Astrocyte of the hippocampus (primary cell): ENCODE measurements at places on chromosomes 12 and 14.
A peak's percentile ranks its signal among the peaks of the same experiment; 100 is the strongest.

- no peak for DNase-seq
These were observed 7.9 kb downstream of the SERPINA1 start for GRCh38 chr14:94380225-94381148.

DNA sequence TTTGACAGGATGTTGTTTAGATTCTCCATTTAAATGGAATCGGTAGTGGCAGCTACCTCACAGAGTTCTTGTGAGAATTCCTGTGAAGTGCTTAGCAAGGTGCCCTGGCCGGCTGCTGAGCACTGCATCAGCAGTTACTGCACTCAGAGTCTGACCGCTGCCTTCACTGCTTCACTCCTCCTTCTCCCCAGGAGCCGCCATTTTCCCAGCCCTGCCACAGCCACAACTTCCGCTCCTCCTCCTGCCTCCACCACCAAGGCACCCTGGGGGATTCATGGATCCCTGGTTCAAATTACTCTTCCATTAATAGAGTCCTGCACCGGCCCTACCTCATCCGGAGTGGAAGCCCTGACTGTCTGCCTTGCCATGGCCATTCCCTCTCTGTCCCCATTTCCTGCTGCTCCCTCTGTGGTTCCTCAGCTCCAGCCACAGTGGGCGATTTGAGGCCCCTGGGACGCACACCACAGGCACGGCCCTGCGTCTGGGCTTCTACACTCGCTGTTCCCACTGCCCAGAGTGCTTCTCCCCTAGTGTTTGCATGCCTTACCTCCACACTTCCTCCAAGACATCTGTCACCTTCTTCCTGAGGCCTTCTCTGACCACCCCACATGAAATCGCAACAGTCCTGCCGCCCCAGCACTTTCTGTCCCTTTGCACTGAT, 210.3 kb downstream of the IPO8 start:
- no peak for DNase-seq

DNA sequence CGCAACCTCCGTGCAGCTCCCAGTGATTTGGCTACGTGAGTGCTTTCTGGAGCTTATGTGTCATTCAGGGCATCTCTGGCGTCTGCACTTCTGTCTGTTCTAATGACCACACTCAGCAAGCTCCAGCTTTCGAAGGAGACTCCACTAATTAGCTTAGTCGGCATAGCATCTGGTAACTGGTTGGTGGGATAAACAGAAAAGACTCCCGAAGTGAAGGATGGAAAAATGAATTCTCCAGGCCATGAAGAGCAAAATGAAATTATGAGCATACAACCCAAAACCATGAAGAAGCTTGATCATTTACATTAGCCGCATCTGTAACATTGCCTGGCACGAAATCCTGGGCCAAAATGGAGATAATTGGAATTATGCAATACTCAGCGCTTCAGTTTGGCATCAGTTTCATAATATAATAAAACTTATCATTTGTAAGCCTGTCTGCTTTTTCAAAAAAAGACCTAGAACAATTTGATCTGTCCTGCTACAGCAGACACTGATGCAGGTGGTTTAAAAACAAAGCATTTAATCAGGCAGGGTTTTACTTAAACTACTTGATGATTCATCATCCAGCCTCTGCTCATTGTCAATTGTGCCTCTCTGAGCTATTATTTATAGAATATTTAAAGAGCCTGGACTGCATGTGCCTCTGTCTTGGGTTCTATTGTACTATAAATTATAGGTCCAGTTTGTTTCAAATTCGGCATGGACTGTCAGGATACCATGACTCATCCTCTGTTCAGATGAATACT, 87.4 kb downstream of the SYT1 start:
- DNase-seq = no peak

DNA sequence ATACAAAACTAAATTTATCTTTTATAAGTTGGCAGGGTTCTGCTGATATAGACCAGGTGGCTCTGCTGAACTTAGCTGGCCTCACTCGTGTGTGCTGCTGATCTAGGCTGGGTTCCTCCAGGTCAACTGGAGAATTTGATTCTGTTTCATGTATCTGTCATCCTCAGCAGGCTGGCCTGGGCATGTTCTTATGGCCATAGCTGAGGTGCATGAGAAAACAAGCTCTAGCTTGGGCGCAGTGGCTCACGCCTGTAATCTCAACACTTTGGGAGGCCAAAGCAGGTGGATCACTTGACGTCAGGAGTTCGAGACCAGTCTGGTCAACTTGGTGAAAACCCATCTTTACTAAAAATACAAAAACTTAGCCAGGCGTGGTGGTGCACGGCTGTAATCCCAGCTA, 24.3 kb upstream of the BCL2L14 start:
- no peak for DNase-seq

- no peak for DNase-seq
These were observed 154.2 kb downstream of the DYRK2 start for GRCh38 chr12:67802731-67803130.

GRCh38 chr12:116442946-116443345, 116.2 kb upstream of the MAP1LC3B2 start:
- no peak for DNase-seq

- peak; percentile 26 for DNase-seq
These were observed 59.9 kb downstream of the SETD3 start for GRCh38 chr14:99420711-99421110.

DNA sequence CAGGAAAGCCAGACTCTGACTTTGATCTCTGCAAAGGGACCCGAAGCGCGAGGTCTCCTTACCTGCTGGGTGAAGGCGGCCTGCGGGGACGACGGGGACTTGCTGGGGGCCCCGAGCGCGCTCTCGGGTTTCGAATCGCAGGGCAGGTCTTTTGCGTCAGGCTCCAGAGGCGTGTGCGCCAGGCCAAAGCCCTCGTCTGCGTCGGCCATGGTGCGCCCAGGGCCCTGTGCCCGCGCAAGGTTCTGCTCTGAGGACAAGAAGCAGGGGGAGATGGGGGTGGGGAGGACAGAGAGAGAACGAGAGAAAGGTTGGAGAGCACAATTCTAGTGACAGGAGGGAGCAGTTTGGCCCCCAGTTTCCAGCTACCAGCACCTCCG, 2.3 kb downstream of the TBX5 start:
- no peak for DNase-seq

DNA sequence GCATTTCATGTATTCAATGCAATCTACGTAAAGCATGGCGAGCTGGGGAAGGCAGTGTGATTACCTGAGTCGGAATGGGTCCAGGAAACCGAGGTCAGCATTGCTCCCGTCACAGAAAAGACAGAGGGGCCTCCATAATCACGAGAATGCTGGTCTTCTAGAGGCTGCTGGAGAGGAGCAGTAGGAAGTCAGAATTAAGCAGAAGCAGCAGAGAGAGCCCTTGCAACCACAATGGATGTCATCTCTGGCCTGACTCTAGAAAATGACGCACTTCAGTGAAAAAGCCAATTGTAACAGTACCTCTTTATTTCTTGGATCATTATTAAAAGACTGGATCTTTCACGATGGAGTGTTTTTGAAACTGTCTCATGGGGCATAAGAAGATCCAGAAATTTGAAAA, 69.5 kb upstream of the FOXN3 start:
- no peak for DNase-seq

GRCh38 chr12:9792961-9793617, 32.4 kb upstream of the CD69 start:
- DNase-seq = peak; percentile 20

- DNase-seq = no peak
These were observed 15.7 kb upstream of the MAX start for GRCh38 chr14:65117769-65118745.

- no peak for DNase-seq
These were observed 45.2 kb upstream of the PPP2R5C start for GRCh38 chr14:101716077-101716950.

GRCh38 chr12:58148976-58149375, 207.6 kb downstream of the ATP23 start:
- no peak for DNase-seq

- peak; percentile 4 for DNase-seq
These were observed 355.5 kb downstream of the SNAPC1 start for GRCh38 chr14:62117751-62118105.

DNA sequence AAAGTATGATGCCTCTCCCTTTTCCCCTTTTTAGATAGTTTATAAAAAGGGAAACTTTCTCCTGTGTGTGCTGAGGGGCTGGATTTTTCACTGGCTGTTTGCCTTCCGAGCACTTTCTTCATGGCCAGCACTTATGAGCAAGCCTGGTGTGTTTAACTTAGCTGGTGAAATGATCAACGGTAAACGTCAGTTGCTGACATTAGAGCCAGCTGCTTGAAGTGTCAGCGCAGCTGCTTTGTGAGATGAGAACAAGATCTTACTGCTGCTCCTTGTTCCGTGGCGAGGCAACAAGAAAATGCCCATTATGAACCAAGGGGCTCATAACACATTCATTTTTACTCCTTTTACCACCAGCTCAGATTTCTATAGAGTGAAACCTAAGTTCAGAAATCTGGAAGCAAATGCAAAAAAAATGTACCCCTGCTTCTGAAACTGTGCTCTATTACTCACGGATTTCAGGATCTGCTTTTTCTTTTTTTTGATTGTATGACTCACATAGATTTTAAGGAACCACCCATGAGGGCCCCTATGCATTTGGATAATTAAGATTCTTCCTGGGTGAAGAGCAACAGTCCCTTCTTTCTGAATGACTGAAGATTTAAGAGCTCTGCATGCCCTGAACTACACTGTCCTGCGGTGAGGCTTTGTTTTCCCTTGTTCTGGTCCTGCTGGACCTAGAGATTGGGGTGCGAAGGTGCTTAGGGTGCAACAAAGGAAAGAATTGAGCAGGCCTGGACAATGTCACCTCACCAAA, 74.3 kb upstream of the CPM start:
- DNase-seq = peak; percentile 53

DNA sequence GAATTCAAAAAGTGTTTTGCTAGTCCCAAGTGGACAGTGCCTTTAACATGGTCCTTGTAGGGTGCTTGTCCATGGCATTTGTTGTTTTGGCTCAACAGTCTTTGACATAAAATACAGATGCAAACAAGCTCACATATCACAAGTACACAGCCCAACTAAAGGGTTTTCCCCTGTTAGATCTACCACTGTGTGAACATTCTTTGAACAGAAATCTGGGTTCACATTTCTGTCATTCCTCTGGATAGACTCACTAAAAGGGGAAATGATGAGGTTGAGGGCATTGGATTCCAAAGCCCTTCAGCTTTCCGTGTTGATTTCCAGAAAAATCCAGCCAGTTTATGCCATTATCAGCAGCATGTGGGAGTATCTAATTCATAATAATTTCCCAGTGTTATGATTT, 54.1 kb downstream of the EP400 start:
- DNase-seq = peak; percentile 81

GRCh38 chr14:65263177-65263788, 149.2 kb upstream of the FUT8 start:
- DNase-seq = no peak

DNA sequence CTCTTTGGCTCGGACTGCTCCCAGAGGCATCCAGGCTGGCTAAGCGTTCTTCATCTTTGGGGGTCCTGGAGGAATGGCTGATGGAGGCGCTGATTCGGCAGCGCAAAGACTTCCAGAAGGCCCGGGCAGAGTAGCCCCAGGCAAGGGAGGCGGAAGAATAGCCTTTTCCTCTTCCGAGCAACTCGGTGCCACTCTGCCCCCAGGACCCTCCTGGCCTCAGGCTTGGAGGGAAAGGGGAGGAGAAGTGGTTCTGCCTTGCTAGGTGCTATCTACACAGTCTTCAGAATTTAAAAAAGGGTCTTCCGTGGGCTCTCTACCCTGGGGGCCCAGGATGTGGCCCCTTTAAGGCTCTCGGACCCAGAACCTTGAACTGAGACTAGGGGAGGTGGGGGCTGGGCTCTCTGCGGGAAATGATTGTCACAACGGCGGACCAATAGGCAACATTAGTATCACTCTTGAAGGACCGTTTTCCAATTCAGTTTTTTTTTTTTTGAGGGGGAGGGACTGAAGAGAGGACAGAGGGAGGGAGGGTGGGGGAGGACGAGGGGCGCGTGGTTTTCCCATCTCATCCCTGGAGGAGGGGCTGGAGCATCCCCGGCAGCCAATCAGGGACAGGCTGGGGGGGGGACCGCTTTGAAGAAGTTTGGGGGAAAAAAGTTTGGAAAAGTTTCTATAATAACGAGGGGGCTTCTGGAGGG, at the start of gene NFATC4:
Gene NFATC4, plus strand, starts transcription at position 671 of the 698 bp plus-strand sequence. CDS start 157 bp downstream, outside the sequence.
- DNase-seq = peak; percentile 92

- DNase-seq = no peak
These were observed 285.7 kb upstream of the SEL1L start for GRCh38 chr14:81819344-81819743.

DNA sequence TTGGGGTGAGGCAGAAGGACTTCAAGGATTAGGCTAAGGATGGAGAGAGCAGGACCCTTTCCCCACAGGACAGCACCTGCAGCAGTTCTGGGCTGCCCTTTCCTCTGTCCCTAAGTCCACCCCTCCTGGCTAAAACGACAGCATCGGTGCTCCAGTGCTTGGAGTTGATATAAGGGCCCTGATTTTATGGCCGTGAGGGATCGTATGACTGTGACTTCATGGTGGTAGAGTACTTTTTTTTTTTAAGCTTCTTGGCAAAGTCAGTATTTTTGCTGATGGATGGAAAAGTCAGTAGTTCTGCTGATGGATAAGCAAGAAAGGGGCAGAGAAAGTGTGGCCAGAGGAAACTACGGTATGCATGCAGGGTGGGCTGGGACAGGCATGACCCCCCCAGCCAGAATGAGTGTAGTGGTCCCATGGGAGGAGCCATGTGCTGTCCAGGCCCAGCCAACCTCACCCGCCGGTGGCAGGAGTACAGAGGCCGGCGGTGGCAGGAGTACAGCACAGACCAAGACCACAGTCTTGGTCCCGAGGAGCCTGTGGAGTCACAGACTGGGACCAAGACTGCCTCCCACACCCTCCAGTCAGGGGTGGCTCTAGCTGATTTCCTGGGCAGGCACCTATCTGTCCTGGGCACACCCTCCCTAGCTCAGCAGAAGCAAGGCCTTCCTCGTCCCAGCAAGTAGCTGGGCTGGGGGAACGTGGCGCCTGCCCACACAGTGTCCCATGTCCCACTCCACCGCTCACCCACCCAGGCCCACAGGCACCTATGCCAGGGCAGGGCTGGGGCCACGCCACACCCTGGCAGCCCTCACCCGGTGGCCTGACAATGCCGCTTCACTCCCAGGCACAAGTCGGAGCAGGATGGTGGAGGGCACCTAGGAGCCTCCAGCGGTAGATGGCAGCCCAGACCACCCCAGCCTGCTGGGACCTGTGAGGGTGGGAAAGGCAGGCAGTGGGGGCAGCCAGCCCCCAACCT, 46.3 kb downstream of the CCDC88C start:
- DNase-seq = no peak

- DNase-seq = no peak
These were observed 68.4 kb downstream of the CRACR2A start for GRCh38 chr12:3684449-3685051.

DNA sequence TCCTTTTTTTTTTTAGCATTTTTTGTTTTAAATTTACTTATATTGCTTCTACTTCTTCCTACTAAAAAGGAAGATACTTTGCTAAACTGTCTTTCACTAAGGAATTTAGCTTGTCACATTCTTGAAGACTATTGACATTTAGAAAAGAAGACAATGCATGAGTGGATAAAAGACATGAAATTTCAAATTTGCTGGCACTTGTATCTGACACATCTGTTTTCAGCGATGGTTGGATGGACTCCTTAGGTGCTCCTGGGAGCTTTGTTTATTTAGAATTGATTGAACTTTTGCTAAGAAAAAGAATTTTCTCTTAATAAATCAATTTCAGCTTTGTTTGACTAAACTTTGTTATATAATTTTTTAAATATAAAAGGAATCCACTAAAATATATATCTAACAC, 3.3 kb upstream of the KERA start:
- DNase-seq = no peak

- peak; percentile 57 for DNase-seq
These were observed 65.3 kb downstream of the FOXN3 start for GRCh38 chr14:89351516-89352404.
